Nucleus accumbens (tissue), 56 donors: ENCODE measurements at places on chromosomes 11 and 22.

- DNase-seq = no peak
Observed at GRCh38 chr11:2963112-2963754, 28.9 kb downstream of the NAP1L4 start.

DNA sequence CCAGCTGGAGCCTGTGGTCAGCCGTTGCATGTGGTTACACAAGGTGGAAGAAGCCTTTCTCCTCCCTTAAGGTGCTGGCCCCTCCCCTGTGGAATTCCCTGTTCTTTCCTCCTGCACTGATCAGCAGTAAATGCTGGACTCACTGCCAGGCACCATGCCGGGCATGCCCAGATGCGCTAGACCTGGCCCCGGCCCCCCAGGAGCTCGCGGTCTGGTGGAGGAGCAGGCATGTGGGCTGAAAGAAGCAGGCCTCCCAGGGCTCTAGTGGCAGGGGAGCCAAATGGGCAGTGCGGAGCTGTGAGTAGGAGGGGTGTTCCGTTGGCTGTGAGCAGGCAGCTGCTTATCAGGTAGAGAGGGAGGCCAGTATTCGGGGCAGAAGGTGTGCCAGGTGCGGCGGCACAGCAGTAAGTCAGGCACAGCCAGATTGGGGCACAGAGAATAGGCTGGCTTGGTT, 10.2 kb downstream of the DGKZ start:
- no peak for DNase-seq

- no peak for DNase-seq
Observed at GRCh38 chr11:75867778-75868374, 52.9 kb downstream of the UVRAG start.

- no peak for DNase-seq
Observed at GRCh38 chr11:27945348-27945747, 162.6 kb downstream of the KIF18A start.

DNA sequence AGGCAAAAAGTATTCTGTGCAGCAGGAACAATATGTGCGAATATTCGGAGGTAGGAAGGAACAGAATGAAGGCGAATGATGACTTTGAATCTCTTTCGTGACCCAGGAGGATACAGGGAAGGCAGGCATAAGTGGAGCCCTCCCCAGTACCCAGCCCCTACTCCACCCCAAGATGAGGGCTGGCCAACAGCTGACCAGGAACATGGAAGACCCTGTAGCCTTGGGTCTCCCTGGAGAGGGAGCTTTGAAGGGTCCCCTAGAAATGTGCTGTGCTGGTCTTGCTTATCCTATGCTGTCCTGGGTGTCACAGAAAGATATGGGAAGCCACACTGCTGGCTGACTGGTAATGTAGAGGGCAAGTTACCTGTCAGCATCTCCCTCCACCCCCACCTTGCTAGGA, 113.7 kb upstream of the NCAM1 start:
- DNase-seq = no peak

DNA sequence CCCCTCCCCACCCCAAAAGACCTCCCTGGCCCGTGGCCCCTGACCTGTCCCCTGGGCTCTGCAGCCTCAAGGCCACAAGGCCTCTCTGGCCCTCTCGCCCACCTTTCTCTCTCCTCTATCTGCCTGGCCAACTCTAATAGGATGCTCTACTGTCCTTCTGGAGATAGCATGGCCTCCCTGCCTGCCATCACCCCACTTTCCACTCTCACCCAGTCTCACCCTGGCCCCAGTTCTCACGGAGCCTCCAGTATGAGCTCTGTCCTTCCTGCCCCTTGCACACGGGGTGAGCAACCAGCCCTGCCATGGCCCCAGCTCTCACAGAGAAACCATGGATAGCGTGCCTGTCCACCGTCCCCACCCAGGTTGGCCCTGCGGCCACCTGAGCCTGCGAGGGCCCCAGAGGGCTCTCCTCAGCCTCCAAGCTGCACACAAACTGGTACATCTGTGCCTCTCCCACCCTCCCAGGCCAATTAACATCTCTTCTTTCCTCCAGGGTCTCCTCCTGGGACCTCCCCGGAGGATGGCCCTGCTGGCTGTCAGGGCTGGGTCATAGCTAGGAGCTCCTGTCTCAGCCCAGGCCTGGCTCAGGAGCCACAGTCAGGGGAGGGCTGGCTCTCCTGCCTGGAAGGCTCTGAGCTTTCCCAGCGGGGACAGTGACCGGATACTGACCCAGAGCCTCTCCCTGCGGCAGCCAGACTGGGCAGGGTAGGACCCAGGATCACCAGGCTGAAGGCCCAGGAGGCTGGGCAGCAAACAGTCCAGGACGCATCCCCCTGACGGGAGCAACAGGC, 22.3 kb downstream of the RTN4R start:
- no peak for DNase-seq

- DNase-seq = no peak
Observed at GRCh38 chr11:133548641-133549040, 16.3 kb upstream of the OPCML start.
